ENCODE measurements at places on chromosomes 12 and 14. TPM values are rescaled to one million over a fixed set of nuclear protein-coding genes. Genes with fewer than 3 reads are reported as not detected.

RPGRIP1 gene
- 0.25 TPM for polyA plus RNA-seq

- H3K27ac ChIP-seq: no peak overlapping the region
- no peak for DNase-seq
- no peaks in the 10 kb centered on the region for H3K36me3 ChIP-seq
- no peaks in the 10 kb centered on the region for H3K4me1 ChIP-seq
- H3K27me3 ChIP-seq: no peaks in the 10 kb centered on the region
Observed at GRCh38 chr12:59452259-59452658, 143.6 kb upstream of the SLC16A7 start.

GRCh38 chr12:132690112-132690511 is 2.7 kb downstream of the PXMP2 start:
- H3K27me3 ChIP-seq: no peaks in the 10 kb centered on the region
- no peak overlapping the region for H3K4me3 ChIP-seq
- peaks cover 26% of the 10 kb centered on the region for H3K4me1 ChIP-seq
- H3K27ac ChIP-seq: no peak overlapping the region
- no peak for DNase-seq

GRCh38 chr12:83676781-83677295 is 990.1 kb downstream of the TMTC2 start:
- H3K4me3 ChIP-seq: no peak overlapping the region
- no peaks in the 10 kb centered on the region for H3K36me3 ChIP-seq
- no peak overlapping the region for H3K27ac ChIP-seq

DNA sequence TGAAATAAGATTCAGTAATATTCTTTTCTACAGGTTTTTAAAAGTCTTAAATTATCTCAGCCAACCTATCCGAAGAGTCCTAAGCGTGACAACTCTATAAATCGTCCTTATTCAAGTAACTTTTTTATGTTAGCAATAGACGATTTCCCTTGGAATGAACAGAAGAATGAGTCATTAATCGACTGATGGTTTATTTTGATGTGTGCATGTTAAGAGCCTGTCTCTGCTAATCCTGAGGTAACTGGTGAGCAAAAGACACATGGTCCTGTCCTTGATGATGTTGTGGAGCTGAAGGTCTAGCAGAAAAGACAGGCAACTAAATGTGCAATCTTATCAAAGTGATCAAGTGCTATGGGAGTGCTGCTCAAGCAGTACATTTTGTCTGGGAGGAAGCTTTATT is 80.4 kb downstream of the DAAM1 start:
- H3K4me3 ChIP-seq: no peak overlapping the region
- no peak for DNase-seq
- no peaks in the 10 kb centered on the region for H3K4me1 ChIP-seq
- no peak overlapping the region for H3K27ac ChIP-seq
- peaks cover 41% of the 10 kb centered on the region for H3K36me3 ChIP-seq

DNA sequence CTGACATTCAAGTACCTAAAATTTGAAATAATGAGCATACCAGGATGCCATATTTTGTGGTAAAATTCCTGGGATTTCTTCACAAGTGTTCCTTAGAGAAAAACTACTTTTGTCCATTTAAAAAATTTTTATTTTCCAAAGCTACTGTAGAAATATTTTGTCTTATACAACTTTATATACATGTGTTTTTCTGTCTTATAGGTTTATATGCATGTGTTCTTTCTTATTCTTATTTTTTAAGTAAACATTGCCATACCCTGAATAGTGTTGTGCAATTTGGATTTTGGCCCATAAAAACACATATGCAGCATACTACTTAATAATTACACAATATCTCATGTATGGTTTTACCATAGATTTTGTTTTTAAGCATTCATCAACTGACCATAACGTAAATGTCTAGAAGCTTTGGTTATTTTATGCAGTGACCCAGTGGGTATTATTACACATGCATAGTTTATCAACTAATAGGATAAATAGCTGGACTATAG is 1107.4 kb upstream of the SEL1L start:
- no peaks in the 10 kb centered on the region for H3K36me3 ChIP-seq
- H3K27me3 ChIP-seq: no peaks in the 10 kb centered on the region

DNA sequence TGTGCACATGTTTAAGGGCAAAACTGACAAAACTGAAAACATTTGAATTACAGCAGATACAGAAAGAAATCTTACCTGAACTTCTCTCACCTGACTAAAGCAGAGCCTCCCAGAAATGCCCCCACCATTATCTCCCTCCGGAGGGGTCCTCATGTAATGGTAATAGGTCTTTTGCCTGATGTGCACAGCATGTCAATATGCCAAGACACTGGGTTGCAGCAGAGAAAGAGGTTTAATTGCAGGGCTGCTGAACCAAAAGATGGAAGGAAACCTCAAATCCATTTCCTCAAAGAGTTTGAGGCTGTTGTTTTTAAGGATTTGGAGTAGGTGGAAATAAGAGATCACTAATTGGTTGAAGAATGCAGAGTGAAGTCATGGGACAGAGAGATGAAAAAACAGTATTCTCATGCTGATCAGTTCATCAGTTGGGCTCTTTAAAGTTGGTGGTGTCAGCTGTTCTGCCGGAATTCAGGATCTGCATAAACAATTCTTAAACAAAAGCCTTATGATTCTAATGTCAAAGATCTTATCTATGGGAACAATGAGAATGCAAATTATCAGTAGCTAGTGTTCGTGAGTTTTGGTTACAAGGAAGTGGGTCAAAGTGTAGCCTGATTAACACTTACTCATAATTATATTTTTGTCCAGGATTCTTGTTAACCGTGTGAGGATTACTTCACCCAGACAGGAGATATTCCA is 18.2 kb downstream of the ANG start:
- no peaks in the 10 kb centered on the region for H3K36me3 ChIP-seq
- H3K27ac ChIP-seq: no peak overlapping the region
- DNase-seq: no peak
- no peaks in the 10 kb centered on the region for H3K27me3 ChIP-seq
- no peaks in the 10 kb centered on the region for H3K4me1 ChIP-seq
